ENCODE measurements at places on chromosomes 1 and 21.
A peak's percentile ranks its signal among the peaks of the same experiment; 100 is the strongest.

DNA sequence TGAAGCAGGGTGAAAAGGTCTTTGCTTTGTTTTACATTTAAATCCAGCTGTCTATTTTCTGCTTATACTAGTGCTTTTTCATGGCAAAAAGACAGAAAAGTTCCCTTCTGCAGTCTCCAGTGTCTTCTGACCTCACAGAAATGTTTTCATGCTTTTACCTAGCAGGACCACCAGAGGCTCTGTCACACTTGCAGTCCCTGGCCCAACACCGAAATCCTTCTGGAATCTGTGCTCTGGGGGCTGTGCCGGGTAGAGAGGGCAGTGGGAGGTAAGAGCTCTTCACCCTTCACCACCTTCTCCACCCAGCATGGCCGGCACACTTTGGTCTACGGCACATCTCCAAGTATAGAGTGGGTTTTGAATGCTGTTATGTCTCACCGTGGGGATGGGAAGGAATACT lies 20.8 kb downstream of the GNAT2 start:
- DNase-seq, result no peak

DNA sequence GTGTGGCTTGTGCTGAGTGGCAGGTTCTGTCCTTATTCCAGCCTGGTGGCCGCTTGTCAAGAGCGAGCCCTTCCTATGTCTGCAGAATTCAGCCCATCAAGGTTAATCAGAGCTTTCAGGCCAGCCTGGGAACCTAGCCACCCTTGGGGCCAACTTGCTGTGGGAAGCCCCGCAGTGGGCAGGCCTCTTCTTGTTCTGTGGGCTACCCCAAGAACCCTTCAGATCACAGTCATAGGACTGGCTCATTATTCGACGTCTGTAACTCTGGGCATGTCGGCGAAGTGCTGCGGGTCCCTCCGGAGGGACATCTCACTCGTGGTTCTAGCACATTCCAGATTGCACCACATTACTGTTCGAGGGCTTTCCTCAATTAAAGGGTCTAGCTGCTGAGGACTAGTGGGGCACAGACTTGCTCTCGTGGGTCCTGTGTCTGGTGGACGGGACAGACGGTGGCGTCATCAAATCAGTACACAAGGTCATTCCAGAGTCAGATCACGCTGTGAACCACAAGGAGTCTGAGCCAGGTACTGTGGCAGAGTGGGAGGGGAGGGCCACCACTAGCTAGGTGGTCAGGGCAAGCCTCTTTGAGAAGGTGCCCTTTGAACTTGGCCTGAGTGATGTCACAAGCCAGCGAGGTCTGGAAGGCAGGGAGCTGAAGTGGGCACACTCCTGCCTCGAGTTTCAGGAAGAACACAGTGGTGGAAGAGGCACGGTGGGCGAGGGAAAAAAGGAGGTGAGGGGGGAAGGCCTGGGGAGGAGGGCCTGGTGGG lies 20.3 kb upstream of the TNFRSF1B start:
- no peak for DNase-seq

GRCh38 chr1:99481391-99481996 lies 164.4 kb upstream of the PALMD start:
- peak; percentile 33 for DNase-seq

- no peak for DNase-seq
Observed at GRCh38 chr1:213099682-213100399, 48.8 kb downstream of the RPS6KC1 start.

- no peak for DNase-seq
Observed at GRCh38 chr1:167427848-167428247, 90.5 kb downstream of the CD247 start.

- DNase-seq, result no peak
Observed at GRCh38 chr1:230322421-230322756, 103.7 kb downstream of the PGBD5 start.

- no peak for DNase-seq
Observed at GRCh38 chr1:185158800-185159199, 1.8 kb downstream of the SWT1 start.

GRCh38 chr1:6603915-6604558 lies 1.4 kb upstream of the KLHL21 start:
- DNase-seq, result peak; percentile 58

DNA sequence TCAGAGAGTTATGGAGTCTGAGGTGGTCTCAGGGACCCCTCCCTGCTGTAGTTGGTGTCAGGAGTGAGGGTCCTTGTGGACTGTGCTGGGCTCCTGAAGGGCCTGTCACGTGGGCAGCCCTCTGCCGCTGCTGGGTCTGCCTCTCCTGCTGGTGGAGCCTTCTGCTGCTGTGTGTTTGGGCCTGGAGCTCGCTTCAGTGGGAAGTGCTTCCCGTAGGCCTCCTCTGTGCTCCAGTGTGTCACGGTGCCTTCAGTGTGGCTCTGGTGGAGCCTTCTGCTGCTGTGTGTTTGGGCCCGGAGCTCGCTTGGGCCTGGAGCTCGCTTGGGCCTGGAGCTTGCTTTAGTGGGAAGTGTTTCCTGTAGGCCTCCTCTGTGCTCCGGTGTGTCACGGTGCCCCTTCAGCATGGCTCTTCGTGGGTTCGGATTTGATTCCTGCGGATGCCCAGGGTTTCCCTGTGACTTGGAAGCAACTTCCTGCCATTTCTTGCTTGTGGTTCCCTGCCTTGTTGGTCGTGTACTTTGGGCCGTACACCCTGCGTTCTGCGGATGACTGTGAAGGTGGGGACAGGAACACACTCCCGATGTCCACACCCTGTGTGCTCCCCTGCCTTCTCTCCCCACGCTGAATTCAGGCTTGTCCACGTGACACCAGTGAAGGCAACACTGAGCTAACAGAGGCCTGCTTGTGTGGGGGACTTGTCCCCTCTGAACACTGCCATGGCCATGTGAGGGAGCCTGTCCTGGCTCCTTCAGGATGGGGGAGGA lies 19.5 kb downstream of the C1orf174 start:
- DNase-seq, result no peak

DNA sequence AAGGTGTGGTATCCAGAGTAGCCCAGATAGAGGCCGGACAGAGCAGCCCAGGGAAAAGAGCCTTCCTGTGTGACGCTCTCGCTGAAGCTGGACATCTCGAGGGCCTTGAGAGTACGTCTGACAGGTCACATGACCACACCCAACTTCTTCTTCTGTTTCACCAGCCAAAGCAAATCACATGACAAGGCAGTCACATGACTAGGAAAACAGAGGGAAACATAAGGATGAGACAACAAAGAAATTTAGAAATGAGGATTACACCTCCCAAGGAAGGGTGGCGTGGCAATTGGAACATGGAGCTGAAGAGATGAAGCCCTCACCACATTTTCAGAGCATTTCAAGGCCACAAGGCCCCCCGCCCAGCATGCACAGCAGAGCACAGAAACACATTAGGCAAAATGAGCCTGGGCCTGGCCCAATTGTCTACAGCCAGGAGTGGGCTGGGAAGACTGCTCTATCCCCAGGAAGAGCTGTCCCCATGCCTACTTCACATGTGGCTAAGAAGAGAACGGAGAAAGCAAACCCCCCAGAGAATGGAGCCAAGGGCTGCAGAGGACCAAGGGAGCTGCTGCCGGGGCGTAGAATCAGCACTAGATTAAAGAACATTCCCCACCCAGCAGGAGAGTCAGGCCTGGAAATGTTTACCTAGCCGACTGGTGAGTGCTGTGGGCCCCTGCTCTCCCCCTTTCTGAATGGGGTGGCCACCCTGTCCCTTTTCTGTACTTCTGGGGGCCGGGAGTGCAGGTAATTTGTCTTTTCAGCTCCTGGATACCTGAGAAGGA lies 305.1 kb downstream of the NPHP4 start:
- no peak for DNase-seq

- peak; percentile 20 for DNase-seq
Observed at GRCh38 chr1:153513023-153513422, 22.8 kb downstream of the S100A6 start.

DNA sequence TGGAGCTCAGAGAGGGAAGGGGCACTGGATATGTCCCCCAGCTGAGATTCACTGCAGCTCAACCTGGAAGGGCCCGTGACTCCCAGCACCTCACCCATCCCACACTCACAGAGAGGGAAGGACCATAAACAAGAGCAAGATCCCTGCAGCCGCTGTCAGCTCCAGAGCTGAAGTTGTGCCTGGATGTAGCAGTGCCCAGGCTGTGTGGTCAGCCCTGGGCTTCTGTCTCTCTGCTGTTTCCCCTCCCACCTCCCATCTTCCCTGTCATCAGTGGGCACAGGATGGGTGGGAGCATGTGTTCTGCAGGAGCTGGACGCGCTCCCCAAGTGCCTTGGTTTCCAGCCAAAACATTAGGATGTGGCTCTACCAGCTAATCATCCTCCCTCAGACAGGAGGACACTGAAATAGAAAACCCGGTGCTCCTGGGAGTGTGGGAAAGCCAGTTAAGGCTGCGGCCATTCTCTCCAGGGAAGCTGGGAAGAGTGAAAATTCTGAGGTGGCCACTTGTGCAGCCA lies 282.7 kb downstream of the NPHP4 start:
- DNase-seq, result no peak
